ENCODE measurements at places on chromosomes 16 and 17. TPM values are rescaled to one million over a fixed set of nuclear protein-coding genes. Genes with fewer than 3 reads are reported as not detected.

DLX3 gene
- 0.10 TPM for polyA plus RNA-seq

TBC1D3C gene
- 1.5 TPM for polyA plus RNA-seq

MSI2 gene
- 7.4 TPM for polyA plus RNA-seq

DNAI2 gene
- not detected for polyA plus RNA-seq

PDIA2 gene
- 836 TPM for polyA plus RNA-seq

CA5A gene
- polyA plus RNA-seq: not detected

CRYM gene
- 0.90 TPM for polyA plus RNA-seq

SPATA22 gene
- polyA plus RNA-seq: not detected

KRTAP2-3 gene
- not detected for polyA plus RNA-seq

NAGS gene
- polyA plus RNA-seq: 0.34 TPM

CHST4 gene
- not detected for polyA plus RNA-seq

MSRB1 gene
- 85.5 TPM for polyA plus RNA-seq

FOXC2 gene
- 0.08 TPM for polyA plus RNA-seq

CACNG4 gene
- not detected for polyA plus RNA-seq

TBC1D26 gene
- 0.05 TPM for polyA plus RNA-seq

MPP2 gene
- 3.3 TPM for polyA plus RNA-seq

KRTAP16-1 gene
- not detected for polyA plus RNA-seq

GAS7 gene
- polyA plus RNA-seq: 2.5 TPM

MT4 gene
- not detected for polyA plus RNA-seq

CACNG3 gene
- polyA plus RNA-seq: not detected

GPRC5B gene
- polyA plus RNA-seq: 29.5 TPM

CLEC3A gene
- not detected for polyA plus RNA-seq

CCDC154 gene
- 0.24 TPM for polyA plus RNA-seq

ITGA2B gene
- polyA plus RNA-seq: 0.35 TPM

CLEC16A gene
- 4.9 TPM for polyA plus RNA-seq

PPY gene
- not detected for polyA plus RNA-seq

KRTAP2-2 gene
- not detected for polyA plus RNA-seq

KLHL10 gene
- 0.64 TPM for polyA plus RNA-seq

TSPOAP1 gene
- polyA plus RNA-seq: 11.9 TPM

UTS2R gene
- not detected for polyA plus RNA-seq

ELAC2 gene
- polyA plus RNA-seq: 44.0 TPM

GRIN2A gene
- polyA plus RNA-seq: 0.04 TPM

CIBAR2 gene
- polyA plus RNA-seq: not detected

NTN3 gene
- polyA plus RNA-seq: not detected

NOL11 gene
- 27.8 TPM for polyA plus RNA-seq

HSD17B2 gene
- 1.2 TPM for polyA plus RNA-seq

ARL5C gene
- polyA plus RNA-seq: not detected
